ENCODE measurements at places on chromosomes 16 and 17.

DNA sequence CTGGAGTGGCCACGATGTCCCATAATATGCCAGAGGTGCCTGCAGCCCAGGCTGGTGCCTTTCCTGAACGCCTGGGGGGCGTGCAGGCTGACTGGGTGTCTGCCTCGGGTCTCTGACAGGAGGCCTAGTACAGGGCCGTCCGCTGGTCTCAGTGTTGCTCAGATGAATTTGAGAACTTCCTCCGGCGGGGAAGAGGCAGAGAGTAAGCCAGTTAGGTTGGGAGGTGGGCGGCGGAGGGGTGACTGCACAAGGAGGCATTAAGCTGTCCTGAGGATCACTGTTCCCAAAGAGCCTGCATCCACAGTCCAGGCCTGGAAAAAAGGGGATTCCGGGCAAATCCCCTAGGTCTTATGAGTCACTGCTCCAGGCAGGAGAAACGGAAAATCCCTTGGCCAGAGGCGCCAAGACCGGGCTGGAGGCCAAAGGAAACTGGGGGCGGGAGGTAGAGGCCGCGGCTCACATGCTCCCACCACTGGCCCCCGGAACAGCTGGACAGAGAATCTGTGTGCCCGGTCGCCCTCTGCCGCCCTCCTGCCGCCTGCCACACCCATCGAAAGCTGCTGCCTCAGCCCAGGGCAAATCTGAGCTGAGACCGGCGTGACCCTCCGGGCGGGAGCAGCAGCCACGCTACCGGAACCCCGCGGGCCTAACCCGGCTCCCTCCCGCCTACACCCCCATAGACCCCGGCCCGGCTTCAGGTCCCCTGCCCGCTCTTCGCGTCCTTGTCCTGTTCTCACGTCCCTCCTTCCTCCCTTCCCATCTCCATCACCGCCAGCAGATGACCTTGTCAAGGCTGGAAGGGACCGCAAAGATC is 1.2 kb downstream of the TRIM47 start:
- DNase-seq = peak; percentile 98

DNA sequence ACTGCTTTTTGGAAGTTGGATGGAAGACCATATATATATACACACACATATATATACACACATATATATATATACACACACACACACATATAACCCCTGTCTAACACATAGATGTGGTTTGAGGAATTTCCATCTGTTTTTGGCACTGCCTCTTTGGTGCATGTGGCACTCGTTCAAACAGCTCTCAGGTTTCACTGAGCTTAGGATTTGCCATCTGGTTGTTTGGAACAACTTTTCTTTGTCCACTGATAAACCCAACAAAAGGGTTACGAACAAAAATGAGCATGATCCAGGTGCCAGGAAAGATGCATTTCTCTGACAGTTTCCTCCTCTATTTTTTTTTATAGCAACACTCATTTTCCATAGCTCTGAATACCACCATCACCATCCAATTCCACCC is 14.6 kb upstream of the KCNJ16 start:
- DNase-seq = no peak

DNA sequence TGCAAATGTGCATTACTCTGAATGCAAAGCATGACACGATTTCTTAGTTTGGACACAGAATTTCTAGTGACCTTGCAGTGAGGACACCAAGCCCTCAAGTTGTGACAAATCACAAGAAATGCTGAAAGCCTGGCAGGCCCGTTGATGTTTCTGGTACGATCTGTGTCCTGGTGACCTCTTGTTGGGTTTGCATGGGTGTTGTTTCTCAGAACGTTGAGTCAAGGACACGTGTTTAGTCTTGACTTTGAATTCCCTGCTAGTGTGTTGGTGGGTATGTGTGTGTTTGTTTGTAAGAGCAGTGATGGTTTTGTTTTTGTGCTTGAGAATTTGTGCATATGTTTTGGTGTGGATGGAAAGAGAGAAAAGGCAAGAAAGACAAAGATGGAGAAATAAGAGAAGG is 37.8 kb upstream of the MAF start:
- DNase-seq = no peak

- DNase-seq = no peak
Observed at GRCh38 chr16:70793851-70794502, 7.0 kb downstream of the VAC14 start.

DNA sequence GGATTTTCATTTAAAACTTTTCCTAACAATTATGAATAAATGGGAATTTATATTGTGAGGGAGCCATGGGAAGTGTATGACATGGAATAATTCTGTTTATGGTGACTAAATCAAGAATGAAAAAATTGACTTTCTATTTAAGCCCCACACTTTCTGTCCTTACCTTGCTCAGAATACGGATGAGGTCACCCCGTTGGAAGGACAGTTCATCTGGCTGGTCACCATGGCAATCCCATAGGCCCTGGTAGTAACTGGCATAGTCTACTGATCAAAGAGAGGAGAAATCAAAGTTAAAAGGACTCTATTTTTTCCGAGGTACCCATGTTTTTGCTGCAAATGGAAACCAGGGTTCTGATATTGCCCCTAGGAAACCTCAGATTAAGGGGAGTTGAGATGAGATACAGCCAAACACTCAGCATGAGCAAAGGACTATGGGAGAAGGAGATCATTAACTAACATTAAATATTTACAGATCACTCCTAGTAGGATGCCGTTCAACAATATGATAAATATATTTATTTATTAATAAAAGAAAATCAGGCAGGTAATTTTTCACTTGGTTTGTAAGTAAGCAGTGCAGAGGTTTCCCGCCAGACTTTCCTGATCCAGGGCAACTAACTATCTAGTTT is 54.9 kb downstream of the SNX11 start:
- DNase-seq = no peak

DNA sequence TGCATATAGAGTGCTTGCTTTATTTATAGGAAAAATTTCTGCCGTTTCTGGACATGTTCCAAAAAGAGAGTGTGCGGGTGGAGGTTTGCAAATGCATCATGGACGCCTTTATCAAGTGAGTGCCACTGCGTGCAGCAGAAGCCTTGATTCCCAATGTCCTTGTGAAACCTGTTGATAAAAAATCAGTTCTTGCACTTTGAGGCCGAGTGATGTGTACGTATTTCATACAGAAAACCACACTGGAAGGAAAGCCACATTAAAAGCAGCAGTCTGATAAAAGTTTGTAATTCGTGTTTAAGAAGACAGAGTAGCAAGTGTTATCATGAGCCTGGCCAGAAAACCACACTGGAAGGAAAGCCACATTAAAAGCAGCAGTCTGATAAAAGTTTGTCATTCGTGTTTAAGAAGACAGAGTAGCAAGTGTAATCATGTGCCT is 78.0 kb downstream of the KNOP1 start:
- no peak for DNase-seq

DNA sequence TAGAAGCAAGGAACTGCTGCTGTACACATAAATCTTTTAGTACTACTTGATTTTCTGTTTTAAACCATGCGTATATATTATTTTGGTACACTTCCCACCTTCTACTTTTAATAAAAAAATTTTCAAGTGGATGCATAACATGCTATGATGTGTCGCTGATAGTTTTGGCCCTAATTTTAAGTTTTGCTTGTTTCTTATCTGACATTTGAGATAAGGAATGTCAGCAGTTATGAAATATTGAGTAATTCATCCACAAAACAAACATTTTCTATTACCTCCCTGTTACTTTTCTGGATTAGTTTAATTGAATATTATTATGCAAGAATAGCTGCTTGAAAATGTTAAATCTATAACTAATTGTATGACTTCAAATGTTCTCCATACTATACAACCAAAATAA is 35.8 kb downstream of the N4BP1 start:
- no peak for DNase-seq

- no peak for DNase-seq
Observed at GRCh38 chr17:50056961-50057330, 1.0 kb downstream of the ITGA3 start.

DNA sequence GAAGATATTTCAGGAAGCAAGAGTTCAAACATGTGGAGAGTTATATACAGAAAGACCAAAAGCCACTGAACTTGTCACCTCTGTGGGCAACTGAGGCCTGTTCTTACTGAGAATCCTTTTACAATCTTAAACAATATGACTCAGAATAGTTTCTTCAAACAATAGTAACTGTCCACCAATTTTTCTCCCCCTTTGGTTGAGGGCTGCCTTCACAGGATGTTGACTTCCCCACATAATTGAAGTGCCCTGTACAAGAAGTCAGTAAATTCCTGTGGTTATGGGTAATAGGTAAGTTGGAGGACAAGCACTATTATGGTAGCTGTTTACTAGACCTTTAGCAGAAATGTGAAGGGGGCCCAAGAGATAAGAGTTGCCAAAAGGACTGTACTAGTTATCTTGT is 215.8 kb downstream of the CDH8 start:
- DNase-seq = peak; percentile 85
